Karpas-422 (cell line): ENCODE measurements at places on chromosomes 5 and 9.

- H3K36me3 ChIP-seq: no peaks in the 10 kb centered on the region
- H3K4me3 ChIP-seq: no peak within 1 kb of the TSS
- no peak for DNase-seq
- no peak within 1 kb of the TSS for H3K27ac ChIP-seq
- no peaks in the 10 kb centered on the region for H3K4me1 ChIP-seq
These were observed at the start of gene C5orf47 for GRCh38 chr5:173988554-173989431. Gene C5orf47 (plus strand): TSS chr5:173989170. CDS start chr5:173989264, 94 bp downstream.

- DNase-seq: no peak
- no peak overlapping the region for H3K4me3 ChIP-seq
- H3K27ac ChIP-seq: no peak overlapping the region
These were observed 34.4 kb downstream of the GCNT4 start for GRCh38 chr5:75017971-75018370.

DNA sequence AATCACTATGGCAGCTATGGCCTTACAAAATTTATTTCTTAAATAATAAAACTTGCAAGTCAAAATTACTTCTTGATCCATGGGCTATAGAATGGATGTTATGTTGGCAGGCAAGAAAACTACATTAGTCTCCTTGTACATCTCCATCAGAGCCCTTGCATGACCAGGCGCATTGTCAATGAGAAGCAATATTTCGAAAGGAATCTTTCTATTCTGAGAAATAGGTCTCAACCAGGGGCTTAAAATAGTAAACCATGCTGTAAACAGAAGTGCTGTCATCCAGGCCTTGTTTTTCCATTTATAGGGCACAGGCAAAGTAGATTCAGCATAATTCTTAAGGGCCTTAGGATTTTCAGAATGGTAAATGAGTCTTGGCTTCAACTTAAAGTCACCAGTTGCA is 220.1 kb downstream of the SREK1 start:
- H3K27ac ChIP-seq: no peak overlapping the region
- no peaks in the 10 kb centered on the region; the same call in 1 of the 2 replicates for H3K27me3 ChIP-seq
- peaks cover 9% of the 10 kb centered on the region for H3K4me1 ChIP-seq
- H3K4me3 ChIP-seq: no peak overlapping the region

- peak; percentile 43 for DNase-seq
- no peaks in the 10 kb centered on the region for H3K4me1 ChIP-seq
- no peak overlapping the region for H3K27ac ChIP-seq
- H3K36me3 ChIP-seq: no peaks in the 10 kb centered on the region
- H3K27me3 ChIP-seq: no peaks in the 10 kb centered on the region
These were observed 124.9 kb downstream of the PPP2R2B start for GRCh38 chr5:146753641-146754040.

GRCh38 chr5:56206126-56206910 is 26.8 kb downstream of the ANKRD55 start:
- H3K27me3 ChIP-seq: no peaks in the 10 kb centered on the region
- no peak for DNase-seq
- H3K4me3 ChIP-seq: no peak overlapping the region

DNA sequence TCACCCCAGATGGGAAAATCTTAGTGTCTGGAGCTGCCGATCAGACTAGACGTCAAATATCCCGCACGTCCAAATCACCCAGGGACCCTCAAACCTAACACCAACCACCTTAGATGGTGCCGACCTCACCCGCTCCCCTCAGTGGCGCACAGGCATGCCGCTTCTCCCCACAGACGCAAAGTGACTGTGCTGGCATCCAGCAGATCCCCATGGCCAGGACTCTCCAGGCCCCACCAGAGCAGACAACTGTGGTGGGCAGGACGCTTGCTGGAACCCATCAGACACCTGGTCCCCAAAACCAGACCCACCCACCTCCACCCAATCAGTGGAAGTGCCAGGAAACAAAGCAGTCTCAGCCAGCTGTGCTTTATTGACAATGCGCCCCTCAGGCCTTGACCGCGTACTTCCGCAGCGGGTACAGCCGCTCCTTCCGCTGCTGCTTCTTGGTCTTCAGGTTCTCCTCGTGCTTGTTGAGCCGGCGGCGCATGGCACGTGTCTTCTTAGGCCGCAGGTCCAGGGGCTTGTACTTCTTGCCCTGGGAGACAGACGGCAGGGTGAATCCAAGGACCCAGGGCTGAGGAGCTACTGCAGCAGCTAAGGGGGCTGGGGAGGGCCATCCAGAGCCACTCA is 4.1 kb downstream of the RPL35 start:
- no peak overlapping the region for H3K27ac ChIP-seq
- peaks cover 35% of the 10 kb centered on the region for H3K36me3 ChIP-seq
- no peaks in the 10 kb centered on the region for H3K27me3 ChIP-seq
- H3K4me1 ChIP-seq: peaks cover 31% of the 10 kb centered on the region
- DNase-seq: no peak

- H3K36me3 ChIP-seq: no peaks in the 10 kb centered on the region
- peaks cover 38% of the 10 kb centered on the region for H3K4me1 ChIP-seq
- H3K27ac ChIP-seq: no peak overlapping the region
- peak; percentile 57 for DNase-seq
- H3K4me3 ChIP-seq: no peak overlapping the region
- no peaks in the 10 kb centered on the region for H3K27me3 ChIP-seq
These were observed 31.5 kb downstream of the RAPGEF1 start for GRCh38 chr9:131708226-131709002.

DNA sequence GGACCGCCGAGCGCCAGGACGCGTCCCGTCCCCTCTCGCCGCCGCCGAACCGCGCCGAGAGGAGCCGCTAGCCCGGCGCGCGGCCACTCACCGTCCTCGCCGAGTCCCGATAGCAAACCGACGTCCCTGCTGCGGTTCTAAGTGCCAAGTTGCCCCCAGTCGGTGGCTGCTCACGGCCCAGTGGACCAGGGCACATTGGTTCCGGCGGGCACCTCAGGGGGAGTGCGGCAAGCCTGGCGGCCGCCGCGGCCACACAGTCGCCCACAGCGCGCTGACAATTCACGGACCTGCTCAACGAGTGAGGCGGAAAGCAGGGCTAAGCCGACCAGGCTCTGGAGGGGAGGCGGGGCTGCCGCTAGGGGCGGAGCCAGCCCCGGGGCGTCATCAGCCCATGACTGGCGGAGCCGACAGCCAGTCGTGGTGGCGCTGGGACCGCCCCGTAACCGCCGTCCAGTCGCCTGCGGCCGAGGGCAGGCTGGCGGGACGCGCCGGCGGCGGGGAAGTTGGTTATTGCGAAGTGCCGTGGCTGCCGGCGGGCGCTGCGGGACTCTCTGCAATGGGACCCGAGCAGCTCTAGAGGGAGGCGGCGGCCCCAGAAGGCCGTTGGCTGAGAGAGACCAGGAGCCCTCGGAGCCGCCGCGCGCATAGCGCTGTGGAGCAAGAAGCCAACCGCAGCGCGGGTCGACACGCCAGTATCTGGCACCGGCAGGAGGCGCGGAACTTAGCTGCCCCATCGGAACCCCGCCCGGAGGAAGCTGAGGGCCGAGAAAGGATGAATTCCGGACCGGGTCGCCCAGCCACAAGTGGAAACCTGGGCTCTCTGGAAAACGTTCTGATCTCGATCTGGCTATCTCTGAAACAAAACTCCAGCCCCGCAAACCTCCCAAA is at the start of gene MARCHF3:
Gene MARCHF3, minus strand, starts transcription at position 300 of the 888 bp plus-strand sequence. CDS start 112,387 bp downstream, outside the sequence.
- DNase-seq: peak; percentile 97
- no peak within 1 kb of the TSS for H3K27ac ChIP-seq

DNA sequence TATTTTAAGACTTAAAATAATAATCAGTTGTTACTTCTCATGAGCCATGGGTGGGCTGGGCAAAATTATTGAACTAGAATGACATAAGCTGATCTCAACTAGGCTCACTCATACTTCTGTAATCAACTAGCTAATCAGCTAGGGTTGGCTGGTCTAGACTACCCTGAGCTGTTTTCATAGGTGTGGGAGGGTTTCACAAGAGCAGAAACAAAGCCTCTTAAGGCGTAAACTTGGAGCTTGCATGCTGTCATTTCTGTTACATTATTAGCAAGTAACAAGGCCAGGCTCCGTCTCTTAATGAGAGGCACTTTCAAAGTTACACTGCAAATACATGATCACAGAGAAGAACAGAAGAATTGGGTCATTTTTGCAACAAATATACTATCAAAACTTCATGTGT is 57.2 kb upstream of the GHR start:
- H3K4me3 ChIP-seq: no peak overlapping the region
- no peaks in the 10 kb centered on the region for H3K36me3 ChIP-seq
- no peak overlapping the region for H3K27ac ChIP-seq
- H3K4me1 ChIP-seq: no peaks in the 10 kb centered on the region
- no peak for DNase-seq

- H3K27me3 ChIP-seq: no peaks in the 10 kb centered on the region
- no peaks in the 10 kb centered on the region for H3K36me3 ChIP-seq
- H3K4me1 ChIP-seq: no peaks in the 10 kb centered on the region
- DNase-seq: no peak
These were observed 504 bp upstream of the OTP start for GRCh38 chr5:77638763-77639671.

DNA sequence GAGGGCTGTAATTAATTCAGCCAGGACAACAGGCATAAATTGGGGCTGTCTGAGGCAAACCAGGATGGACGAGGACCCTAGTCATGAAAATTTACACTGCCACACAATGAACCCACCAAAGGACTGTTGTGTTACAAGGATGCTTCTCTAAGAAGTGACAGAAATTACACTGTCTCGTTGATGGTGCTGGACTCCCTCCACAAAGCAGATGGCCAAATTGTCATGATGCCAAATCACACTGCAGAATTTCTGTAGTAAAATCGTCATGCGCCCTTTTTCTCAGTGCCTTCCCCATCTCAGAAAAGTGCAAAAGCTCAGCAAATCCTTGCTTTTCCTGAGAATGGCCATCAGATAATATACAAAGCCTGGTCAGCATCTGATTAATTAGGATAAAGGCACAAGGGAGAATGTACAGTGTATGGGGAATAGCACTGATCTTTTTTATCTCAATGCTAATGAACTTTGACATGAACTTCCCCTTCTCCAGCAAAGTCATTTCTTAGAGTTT is 545.8 kb downstream of the CSNK1G3 start:
- no peaks in the 10 kb centered on the region for H3K27me3 ChIP-seq
- peak overlapping the region; percentile 8; the same call in 1 of the 2 replicates for H3K27ac ChIP-seq
- H3K4me1 ChIP-seq: peaks cover 29% of the 10 kb centered on the region
- no peaks in the 10 kb centered on the region for H3K36me3 ChIP-seq
- peak; percentile 59 for DNase-seq
- H3K4me3 ChIP-seq: peak overlapping the region; percentile 21; the same call in 1 of the 2 replicates

- H3K4me3 ChIP-seq: no peak overlapping the region
- no peaks in the 10 kb centered on the region for H3K27me3 ChIP-seq
- no peaks in the 10 kb centered on the region for H3K36me3 ChIP-seq
- no peak overlapping the region for H3K27ac ChIP-seq
- DNase-seq: no peak
These were observed 653.0 kb downstream of the MTRR start for GRCh38 chr5:8521991-8522390.

DNA sequence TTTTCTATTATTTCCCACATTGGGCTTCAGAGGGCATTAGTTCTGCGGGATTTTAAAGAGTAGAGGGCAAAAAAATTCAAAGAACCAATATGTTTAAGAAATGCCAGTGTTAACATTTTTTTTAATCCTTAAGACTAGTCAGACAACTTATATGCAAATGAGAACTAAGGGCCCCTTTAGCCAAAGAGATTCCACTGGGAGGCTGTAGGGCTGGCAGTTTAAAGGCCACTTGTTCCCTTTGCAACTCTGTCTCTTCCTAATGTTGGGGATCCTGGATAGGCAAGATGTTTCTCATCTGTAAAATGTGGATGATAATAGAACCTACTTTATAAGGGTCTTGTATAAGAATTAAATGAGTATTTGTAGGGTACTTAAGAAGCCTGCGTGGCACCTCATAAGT is 1395.9 kb downstream of the PTPRD start:
- H3K36me3 ChIP-seq: no peaks in the 10 kb centered on the region
- DNase-seq: no peak
- no peaks in the 10 kb centered on the region for H3K4me1 ChIP-seq
- no peak overlapping the region for H3K27ac ChIP-seq
- H3K4me3 ChIP-seq: no peak overlapping the region
- H3K27me3 ChIP-seq: no peaks in the 10 kb centered on the region

GRCh38 chr5:122985954-122986721 is 50.4 kb downstream of the PPIC start:
- no peak overlapping the region for H3K27ac ChIP-seq
- DNase-seq: no peak
- no peaks in the 10 kb centered on the region for H3K27me3 ChIP-seq
- no peak overlapping the region for H3K4me3 ChIP-seq

- H3K4me3 ChIP-seq: no peak overlapping the region
- no peak for DNase-seq
These were observed 32.5 kb upstream of the FAM174A start for GRCh38 chr5:100502684-100503083.
